ENCODE measurements at places on chromosomes 13 and 19.

GRCh38 chr19:31613683-31614219, 264.5 kb upstream of the TSHZ3 start:
- no peak for DNase-seq

DNA sequence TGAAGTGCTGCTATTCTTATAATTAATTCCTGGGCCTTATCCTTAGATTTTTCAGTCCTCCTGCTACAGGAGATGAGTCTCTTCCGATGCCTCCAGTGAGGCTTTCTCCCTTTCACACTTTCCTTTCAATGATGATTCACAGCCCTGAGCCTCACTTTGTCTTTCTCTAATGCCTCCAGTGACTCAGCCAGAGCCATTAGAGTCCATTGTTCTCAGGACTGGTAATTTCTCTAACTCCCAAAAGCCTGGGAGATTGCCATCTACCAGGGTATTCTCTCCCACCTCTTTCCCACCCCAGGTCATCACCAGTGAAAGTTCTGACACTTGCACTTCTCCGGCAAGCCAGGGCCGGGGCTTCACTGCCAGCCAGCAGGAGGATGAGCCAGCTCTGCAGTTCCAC, 49.6 kb upstream of the ARGLU1 start:
- DNase-seq = no peak

DNA sequence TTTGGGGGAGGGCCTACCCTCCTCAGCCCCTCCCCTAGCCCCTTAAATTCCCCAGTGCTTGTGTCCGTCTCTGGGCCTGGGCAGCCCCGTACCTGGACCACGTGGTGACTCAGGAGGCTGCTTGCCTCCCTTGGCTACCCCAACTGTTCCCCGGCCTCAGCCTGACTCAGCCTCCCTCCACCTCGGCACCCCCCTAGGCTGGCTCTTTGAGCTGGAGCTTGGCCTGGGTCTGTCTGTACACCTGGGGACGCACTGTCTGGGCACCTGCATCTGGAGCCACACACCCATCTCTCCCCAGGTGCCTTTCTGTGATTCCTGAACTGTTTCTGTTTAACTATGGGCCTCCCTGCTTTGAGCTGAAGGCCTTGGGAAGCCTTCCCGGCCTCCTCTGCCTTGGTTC, 1.8 kb upstream of the KLK14 start:
- no peak for DNase-seq

DNA sequence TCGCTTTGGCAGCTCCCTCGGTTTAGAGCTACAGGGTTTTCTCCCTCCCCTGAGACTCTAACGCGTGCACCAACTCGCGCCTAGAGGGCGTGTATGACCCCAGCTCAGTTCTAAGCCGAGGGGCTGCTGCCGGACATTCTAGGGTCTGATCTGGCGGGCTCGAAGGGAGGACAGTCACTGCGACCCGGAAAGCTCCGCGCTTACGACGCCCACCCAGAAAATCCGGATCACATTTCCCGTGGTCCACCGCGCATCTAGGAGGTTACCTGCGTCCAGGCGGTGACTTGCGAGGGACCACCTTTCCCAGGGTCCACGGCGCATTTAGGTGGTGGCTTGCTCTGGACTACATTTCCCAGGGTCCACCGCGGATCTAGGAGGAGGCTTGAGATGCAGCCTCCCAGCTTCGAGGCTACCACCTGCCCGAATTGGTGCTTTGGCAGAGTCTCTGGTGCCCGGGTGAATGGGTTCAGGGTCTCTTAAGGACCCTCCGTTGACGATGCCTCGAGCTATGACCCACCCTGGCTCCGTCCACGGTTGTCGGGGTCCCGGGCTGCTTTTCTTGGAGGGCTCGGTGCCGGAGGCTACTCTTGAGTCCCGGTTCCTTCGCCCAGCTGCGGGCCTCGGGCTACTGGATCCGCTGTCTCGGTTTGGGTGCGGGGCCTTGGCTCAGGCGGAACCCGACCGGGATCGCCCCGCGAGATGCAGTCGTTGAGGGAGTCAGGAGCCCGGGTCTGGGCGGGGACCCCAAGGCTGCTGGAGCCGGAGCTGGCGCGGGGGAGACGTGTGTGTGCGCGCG, 30.5 kb downstream of the ZNF146 start:
- DNase-seq = no peak

DNA sequence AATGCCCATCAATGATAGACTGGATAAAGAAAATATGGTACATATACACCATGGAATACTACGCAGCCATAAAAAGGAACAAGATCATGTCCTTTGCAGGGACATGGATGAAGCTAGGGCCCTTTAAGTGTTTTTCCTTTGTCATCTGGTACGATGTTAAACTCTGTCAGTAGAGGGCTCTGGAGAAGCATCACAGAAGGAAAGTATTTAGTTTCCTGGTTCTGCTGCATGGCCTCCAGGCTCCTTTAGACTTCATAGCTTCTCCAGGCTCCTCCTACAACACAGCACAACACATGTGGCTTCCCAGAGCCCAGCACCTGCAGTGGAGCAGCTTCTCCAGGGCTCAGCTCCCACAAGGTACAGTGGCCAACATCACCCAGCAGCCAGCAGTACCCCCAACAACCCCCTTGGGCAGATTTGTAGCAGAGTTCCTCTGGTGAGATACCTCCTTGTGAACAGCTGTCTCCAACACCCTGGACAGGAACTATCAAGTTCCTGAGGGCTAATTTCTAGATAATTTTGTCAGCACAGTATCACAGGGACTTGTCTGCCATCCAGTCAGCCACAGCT, 63.4 kb downstream of the KCTD12 start:
- no peak for DNase-seq

DNA sequence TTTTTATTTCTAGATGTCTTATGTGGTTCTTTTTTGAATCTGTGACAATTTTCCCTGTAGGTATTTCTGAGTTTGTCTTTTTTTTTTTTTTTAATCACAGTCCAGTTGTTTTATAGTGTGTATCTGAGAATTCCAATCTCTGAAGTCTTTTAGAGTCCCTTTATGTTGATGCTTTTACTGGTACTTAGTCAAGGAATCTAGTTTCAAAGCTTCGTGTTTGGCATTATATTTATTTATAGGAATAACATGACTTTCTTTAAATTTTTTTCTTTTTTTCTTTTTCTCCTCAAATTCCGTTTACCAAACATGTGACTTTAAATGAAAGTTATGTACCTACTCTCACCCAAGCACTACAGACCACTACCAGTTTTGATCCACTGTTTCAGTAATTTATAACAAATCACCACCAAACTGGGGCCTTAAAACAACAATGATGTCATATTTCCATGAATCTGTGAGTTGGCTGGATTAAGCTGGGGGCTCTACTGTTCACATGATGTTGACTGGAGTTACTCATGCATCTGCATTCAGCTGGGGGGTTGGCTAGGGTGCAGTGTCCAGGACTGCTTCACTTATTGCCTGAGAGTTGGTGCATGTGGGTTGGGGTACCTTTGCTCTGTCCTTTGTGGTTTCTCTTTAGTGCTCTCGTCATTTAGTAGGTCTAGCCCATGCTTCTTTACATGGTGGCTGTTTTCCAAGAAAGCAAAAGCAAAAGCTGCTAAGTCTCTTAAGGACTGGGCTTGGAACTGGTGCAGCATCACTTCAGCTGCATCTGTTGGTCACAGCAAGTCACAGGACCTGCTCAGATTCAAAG, 22.3 kb downstream of the KCTD4 start:
- no peak for DNase-seq

DNA sequence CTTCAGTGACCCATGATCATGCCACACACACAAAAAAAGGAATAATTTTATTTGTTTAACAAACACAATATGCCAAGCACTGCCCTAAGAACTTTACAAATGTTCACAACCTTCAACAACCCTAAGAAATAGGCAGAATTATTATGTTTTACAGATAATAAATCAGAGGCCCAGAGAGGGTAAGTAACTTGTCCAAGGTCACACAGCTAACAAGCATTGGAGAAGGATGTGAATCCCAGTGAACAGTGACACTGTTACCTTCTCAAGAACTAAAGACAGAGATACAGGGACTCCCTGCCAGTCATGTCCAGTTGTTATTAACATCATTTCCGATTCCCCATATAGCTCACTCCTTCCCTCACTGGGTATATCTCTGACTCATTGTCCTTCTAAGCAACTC, 13.6 kb downstream of the CEACAM20 start:
- no peak for DNase-seq

DNA sequence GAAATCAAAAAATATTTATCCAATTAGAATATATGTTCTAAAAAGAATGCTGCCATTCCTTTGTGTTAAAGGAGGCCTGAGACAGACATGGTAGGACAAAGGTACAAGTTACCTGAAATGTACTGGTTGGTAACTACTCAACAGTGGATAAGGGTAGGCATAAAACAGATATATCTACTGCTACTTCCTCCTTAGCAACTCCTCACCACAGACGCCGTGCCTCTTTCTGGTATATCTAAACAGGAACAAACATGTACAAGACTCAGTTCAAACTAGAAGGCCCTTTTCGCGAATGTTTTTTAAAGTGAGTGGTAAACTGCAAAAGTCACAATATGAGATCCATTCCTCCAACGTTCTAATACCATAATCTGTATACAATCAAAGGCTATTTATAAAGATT, 86.9 kb downstream of the TBC1D4 start:
- no peak for DNase-seq

- DNase-seq = no peak
Measured at GRCh38 chr13:106911020-106911419, 343.1 kb upstream of the ARGLU1 start.

GRCh38 chr19:57441979-57442752, 7.0 kb downstream of the ZNF749 start:
- no peak for DNase-seq

GRCh38 chr19:49588365-49589122, 2.4 kb upstream of the PRR12 start:
- DNase-seq = no peak

GRCh38 chr13:102845289-102845629, 573 bp upstream of the ERCC5 start:
- no peak for DNase-seq

- DNase-seq = no peak
Measured at GRCh38 chr19:44260343-44260681, 626 bp downstream of the ZNF233 start.

DNA sequence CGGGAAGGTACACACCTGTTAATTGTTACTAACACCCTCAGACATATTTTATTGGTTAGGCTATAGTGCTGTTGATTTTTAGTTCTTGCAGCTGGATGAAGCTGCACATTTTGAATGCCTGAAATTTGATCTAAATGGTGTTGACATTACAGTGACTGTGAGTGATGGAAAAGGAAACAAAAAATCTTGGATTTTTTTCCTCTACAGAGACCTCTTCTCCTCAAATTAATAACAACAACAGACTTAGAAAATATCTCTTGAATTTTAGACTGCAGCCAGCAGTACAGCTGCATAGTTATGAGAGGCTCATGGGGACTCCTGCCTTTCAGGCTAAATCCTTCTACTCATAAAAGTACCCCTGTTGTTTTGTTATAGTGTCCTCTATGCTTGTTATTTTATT, 500.5 kb upstream of the SPRY2 start:
- DNase-seq = no peak

DNA sequence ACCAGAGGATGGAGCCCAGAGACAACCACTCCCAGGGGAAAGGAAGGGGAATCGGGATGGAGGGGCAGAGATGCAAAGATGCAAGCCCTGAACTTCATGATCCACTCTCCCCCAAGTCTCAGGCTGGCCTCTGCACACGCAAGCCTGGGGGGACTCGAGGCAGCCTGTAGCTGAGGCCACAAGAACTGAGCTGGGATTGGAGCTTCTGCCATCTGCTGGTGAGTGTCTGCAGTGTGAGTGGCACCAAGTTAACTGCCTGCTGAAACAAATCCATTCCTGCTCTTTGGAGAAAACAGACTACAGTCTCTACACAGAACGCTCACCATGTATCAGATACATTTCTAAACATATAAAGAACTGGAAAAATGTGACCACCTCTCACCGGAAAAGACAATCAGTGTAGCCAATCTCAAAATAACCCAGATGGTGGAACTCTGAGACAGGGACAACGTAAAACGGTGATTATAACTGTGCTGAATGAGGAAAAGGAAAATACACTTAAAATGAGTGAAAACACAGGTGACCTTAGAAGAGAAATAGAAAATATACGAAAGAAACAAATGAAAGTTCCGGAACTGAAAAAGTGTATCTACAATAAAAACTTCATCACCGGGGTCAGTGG, 62.1 kb downstream of the KLF2 start:
- no peak for DNase-seq

- no peak for DNase-seq
Measured at GRCh38 chr19:734716-735115, 16.2 kb upstream of the MISP start.

GRCh38 chr19:32171719-32172151, 173.7 kb upstream of the ZNF507 start:
- DNase-seq = no peak

DNA sequence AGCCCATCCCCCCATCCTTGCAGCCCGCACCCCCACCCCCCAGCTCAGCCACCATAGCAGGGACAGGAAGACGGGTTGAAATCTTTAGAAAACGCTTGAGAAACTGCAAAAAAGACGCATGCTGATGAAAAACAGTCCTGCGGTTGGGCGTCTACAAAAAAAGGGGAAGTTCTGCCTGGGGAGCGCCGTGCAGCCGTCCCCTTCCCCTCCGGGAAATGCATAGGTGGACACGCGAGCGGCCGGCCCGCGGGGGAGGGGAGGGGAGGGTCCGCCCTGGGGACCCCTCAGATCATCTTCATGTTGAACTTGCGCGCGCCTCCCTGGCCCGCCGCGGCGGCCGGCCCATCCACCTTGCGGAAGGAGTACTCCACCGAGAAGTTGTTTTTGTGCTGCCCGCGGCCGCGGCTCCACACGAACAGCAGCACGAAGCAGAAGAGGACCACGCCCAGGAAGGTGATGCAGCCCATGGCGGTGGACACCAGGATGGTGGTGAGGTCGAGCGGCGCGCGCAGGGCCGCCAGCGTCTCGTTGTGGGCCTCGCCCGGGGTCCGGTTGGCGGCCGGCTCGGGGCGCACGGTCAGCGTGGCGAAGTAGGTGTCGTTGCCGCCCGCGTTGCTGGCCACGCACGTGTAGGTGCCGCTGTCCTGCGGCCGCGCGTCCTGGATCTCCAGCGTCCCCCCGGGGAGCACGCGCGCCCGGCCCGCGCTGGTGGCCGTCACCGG, 7.9 kb upstream of the PEAK3 start:
- DNase-seq = no peak

DNA sequence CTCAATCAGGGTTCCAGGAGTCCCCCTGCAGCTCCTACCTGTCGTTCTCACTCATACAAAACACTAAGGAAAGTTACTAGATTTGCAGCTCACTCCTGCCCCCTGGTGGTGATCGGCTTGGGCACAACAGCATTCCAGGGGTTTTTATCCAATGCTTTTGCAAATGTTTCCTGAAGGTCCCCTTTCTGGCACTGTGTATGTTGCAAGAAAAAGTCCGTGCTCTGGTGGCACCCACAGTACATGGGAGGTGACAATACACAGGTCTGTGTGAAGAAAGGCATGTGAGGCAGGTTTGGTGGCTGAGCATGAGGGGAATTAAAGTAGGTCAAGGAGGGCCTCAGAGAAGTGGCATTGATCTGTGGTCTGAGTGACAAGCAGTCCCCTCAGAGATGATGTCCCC, 8.6 kb upstream of the TYK2 start:
- DNase-seq = peak; percentile 77

- no peak for DNase-seq
Measured at GRCh38 chr13:92734068-92734467, 492.5 kb upstream of the GPC6 start.

GRCh38 chr13:39536906-39537305, 66.1 kb downstream of the LHFPL6 start:
- no peak for DNase-seq

- DNase-seq = no peak
Measured at GRCh38 chr19:15563931-15564330, 51.1 kb upstream of the CYP4F8 start.

GRCh38 chr13:97464561-97464960, 30.6 kb downstream of the RAP2A start:
- no peak for DNase-seq
